HuH-7 (cell line): ENCODE measurements at places on chromosomes 6 and 20.

DNA sequence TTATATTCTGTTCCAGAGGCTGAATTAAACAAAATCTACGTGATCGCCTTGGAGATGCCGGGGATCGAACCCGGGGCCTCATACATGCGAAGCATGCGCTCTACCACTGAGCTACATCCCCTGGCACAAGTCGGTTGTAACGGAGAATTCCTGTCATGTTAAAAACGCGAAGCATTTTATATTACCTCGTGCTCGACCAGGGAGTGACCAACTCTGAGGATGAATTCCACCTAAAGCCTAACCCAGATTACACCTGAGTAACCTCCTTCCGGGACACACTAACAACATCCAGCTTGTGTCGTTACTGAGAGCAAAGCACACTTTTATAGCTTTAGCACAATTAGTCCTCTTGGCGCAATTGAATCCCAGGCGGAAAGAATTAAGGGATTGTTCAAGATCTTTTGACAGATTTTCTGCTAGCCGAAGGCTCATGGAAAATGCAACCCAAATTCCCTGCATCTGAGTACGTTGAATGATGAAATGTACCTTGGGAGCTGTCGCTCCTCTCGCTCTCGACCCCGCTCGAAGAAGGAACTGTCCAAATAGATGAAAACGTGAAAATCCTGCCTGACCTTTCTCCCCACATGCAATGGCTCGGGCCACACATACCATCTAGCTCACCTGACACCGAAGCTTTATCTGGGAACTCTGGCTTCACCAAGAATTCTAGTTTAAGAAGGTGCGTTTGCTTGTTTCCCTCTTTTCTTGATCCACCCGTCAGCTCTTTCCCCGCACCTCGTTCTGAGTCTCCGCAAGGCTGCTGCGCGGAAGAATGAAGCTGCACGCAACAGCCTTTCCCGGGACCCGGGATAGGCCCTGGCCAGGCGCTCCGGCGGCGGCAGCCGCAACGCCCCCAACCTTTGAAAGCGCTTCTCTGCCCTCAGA, 148.3 kb downstream of the GPX5 start:
- peak; percentile 42 for DNase-seq

DNA sequence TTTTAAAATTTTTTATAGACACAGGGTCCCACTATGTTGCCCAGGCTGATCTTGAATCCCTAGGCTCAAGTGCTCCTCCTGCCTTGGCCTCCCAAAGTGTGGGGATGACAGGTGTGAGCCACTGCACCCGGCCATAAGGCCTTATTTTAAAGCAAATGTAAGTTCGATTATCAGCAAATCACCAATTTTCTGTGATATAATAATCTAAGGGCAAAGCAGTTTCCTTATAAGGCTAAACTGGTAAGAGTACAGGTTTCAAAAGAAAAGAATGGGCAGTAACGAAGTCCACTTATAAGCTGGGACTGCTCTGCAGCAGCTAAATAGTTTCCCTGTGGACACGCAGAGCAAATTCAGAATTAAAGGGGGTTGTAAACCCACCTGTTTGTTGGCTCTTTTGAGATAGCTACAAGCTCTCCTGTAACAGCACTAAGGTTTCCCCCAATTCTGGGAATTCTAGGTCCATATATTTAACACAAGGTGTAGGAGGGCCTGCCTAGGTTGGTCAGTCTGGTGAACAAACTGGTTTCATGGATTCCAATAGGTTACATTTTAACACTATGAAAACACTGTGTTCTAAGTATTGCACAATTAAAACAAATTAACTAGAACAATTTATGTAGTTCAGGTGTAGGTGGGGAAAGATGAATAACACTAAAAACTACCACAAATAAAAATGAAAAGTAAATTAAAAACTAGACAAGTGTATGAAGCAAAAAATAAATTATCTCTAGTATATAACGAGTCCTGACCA, 26.3 kb downstream of the LHFPL5 start:
- peak; percentile 13 for DNase-seq

DNA sequence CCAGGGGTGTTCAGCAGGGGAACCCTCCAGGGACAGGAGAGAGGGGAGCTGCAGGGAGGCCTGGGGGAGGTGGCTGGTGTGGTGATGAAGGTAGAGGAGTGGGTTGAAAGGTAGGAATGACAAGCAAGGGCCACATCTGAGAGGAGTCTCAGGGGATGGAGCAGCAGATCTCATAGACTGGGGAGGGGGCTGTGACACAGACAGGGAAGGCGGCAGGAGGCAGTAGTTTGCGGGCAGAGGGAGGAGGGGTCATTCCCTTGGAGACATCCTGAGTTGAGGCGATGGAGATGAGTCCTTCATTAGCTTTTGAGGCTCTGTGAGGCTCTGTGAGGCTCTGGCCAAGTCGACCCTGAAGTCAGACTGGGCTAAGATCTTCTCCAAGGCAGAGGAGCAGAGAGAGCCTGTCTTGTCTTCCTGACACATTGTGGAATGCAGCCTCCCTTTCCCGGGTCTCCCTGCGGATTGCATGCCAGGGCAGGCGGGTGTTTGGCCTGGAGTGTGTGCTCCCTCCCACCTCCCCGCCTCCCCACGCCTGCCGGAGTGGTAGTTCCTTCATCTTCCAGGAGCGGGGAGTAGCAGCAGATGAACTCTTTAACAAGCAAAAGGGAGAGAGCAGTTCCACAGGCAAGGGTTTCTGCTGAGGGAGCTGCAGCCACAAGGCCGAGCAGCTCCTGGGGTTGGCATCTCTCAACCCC, 34.3 kb upstream of the MLN start:
- no peak for DNase-seq

- no peak for DNase-seq
These were observed 38.2 kb upstream of the JAG1 start for GRCh38 chr20:10711903-10712451.

DNA sequence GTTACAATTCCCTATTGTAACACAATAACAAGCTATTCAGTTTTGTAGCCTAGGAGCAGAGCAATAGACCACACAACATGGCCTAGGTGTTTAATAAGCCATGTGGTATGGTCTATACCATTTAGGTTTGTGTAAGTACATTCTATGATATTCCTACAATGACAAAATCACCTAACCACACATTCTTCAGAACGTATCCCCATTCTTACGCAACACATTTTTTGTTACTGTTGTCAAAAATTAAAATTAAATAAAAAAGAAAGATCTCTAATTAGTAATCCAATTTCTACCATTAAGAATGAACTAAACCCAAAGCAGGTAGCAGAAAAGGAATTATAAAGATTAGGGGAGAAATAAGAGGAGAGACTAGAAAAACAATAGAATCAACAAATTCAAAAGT, 44.0 kb downstream of the RANBP9 start:
- no peak for DNase-seq

DNA sequence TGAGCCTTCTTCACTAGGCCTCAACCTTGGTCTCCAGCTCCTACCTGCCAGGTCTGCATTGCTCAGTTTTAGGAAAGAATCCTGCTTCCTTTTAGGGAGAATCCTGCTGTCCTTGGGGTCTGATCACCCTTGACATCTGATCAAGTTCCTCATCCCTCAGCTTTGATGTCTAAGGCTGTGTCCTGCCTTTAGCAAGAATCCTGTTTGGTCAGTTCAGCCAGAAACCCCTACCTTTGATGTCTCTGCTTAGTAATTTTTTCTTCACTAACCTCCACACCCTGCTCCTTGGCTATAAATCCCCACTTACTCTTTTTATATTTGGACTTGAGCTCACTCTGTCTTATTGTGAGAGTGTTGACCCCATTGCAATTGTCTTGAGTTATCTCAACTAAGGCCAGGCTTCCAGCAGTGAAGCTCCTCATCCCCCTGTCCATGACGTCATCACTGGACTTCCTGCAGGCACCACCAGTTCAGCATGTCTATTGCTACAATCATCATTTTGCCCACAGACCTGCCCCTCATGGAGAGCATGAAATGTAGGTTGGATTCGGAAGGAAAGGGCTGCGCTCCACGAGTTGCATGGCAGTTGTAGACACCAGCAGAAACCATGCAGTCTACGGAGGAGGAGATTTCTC, 4.7 kb upstream of the CST5 start:
- DNase-seq, result no peak

- DNase-seq, result no peak
These were observed 30.7 kb downstream of the ZFAND3 start for GRCh38 chr6:37850260-37850659.

DNA sequence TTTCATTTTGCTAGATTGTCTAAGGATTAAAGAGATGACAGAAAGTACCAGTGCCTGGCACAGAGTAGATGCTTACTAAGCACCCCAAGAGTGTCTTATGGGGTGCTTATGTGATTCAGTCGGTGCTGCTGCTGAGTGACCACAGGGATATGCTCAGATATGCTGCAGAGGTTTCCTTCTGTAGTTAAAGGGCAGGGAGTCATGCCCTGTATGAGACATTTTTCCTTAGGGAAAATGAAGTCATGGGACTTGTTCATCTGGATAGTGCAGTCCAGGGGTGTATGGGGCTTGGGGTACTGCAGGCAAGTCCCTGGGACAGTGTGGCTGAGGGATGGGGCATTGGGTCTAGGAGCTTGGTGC, 25.1 kb downstream of the TOX2 start:
- no peak for DNase-seq

GRCh38 chr20:46131396-46131795, 13.3 kb downstream of the CD40 start:
- DNase-seq, result no peak

DNA sequence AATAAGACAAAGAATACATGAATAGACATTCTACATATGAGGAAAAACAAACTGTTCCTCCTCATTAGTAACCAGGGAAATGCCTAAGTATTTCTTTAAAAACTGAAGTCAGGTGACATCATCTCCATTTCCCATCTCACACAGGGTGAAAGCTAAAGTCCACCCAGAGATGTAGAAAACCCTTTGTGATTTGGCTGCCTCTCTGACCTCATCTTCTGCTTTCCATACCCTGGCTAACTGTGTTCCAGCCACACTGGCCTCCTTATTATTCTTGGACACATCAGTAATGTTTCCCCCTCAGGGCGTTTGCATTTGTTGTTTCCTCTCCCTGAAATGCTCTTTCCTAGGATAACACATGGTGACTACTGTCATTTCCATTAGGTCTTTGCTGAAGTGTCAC, 40.4 kb downstream of the ESF1 start:
- DNase-seq, result no peak

- DNase-seq, result no peak
These were observed 20.8 kb upstream of the SLC35D3 start for GRCh38 chr6:136901212-136901784.

DNA sequence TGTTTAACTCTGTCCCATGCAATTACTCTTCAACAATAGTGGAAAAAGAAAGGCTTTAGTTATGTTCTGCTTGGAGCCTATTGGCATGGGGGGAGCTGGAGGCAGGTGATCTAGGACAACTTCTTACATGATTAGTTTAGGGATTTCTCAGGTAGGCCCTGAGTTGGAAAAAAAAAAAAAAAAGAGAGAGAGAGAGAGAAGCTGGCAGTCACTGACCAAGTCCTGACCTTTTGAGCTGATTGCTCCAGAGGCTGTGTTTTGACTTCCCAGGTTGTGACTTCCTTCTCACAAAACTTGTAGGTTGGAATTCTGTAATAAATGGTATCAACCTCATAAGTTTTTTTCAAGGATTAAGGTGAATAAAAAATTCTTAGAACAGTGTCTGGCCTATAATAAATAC, 7.8 kb downstream of the C6orf141 start:
- DNase-seq, result no peak

DNA sequence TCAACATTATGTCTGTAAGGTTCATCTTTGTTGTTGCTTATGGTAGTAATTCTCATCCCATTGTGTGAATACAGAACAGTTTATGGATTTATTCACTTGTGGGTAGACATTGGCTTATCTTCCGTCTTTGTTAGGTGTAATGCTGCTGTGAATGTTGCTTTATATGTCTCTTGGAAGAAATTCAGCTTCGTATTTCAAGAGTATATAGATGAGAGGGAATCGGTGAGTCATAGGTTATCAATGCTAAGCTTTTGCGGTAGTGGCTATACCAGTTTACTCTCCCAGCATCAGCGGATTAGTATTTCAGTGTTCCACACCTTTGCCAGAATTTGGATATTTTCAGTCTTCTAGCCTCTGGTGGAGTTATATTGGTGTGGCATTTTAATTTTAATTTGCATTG, 77.8 kb downstream of the ZFAND3 start:
- no peak for DNase-seq

DNA sequence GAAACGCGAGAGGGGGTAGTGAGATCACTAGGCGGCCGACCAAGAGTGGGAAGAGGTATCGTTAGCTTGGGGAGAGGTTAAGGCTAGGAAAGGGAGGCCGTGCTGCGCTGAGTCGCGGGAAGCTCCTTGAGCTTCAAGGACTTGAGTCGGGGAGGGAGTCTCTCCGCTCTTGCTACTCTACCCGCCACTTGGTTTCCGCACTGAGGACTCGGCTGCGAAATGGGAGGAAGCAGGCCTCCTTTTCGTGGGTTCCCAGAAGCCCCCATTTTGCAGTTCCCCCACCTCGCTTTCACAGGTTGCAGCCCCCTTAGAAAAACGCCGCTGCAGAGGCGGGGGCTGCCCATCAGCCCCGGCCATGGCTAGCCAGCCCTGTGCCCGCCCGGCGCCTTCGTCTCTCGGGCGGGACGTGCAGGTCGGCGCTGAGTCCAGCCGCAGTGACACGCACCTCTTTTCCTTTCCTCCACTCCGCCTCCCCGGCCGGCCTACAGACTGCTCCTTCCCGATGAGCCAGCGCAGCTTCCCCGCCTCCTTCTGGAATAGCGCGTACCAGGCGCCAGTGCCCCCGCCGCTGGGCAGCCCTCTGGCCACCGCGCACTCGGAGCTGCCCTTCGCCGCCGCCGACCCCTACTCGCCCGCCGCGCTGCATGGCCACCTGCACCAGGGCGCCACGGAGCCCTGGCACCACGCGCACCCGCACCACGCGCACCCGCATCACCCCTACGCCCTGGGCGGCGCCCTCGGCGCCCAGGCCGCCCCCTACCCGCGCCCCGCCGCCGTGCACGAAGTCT, 4.9 kb downstream of the VGLL2 start:
- no peak for DNase-seq

DNA sequence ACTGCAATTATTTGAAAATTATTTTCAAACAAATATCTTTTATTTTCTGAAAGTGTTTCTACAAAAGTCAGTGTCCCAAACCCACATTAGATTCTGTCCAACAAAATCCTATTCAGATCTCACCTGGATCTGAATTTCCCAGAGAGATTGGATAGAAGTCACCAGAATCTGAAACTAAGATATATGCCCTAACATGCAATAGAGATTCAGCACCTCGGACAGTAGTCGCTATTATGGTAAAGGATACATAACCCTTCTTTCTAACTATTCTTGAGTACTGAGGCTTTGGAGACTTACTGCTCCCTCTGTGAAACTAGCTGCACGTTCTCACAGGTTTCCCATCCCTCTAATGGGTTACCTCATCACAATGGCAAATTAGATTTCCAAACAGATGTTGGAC, 151.4 kb downstream of the ID4 start:
- DNase-seq, result peak; percentile 1

DNA sequence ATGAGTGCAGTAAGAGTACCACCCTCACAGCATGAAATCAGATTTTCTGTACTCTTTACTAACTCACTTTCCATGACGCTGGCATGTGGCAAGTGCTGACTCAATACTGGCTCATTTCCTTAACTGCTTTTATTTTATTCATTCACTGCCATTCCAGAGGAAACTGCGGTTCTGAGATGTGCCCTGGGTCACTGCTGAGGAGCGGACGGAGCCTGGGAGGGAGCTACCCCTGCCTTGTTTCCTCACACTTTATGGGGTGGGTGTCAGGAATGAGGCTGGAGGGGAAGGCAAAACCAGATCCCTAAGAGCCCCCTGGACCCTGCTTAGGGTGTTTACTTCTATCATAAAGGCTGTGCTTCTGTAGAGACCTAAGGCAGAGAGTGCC, 14.4 kb downstream of the NT5E start:
- no peak for DNase-seq
